ENCODE measurements at places on chromosomes 5 and 9.
A peak's percentile ranks its signal among the peaks of the same experiment; 100 is the strongest.

DNA sequence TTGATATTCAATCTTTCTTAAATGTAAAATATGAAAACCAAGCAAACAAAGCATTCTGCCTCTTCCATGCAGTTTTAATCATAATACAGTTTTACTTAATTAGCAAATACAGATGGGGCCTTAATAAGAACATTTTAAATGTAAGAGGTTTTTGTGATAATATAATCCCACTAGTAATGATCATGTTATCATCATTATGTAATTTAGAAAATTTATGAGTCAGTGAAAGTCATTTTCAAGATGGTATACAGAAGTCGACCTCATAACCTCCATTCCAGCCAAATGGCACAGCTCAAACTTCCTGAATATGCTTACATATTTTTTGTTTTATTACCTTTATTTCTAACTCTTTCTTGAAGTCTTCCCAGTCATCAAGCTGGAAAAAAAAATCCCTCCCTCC, 102.2 kb upstream of the GNA14 start:
- no peak overlapping the region for H3K27ac ChIP-seq
- no peak overlapping the region for H3K4me3 ChIP-seq
- no peaks in the 10 kb centered on the region for H3K4me1 ChIP-seq
- no peaks in the 10 kb centered on the region for H3K36me3 ChIP-seq
- no peaks in the 10 kb centered on the region for H3K27me3 ChIP-seq

GRCh38 chr5:179270581-179271427, 74.5 kb downstream of the ADAMTS2 start:
- no peak overlapping the region for H3K4me3 ChIP-seq
- H3K36me3 ChIP-seq, result no peaks in the 10 kb centered on the region
- no peak overlapping the region for H3K27ac ChIP-seq
- no peaks in the 10 kb centered on the region for H3K27me3 ChIP-seq
- no peaks in the 10 kb centered on the region for H3K4me1 ChIP-seq
- DNase-seq, result peak; percentile 18

- no peak overlapping the region for H3K27ac ChIP-seq
- no peaks in the 10 kb centered on the region for H3K4me1 ChIP-seq
Measured at GRCh38 chr5:43161244-43161643, 30.8 kb upstream of the NIM1K start.

- H3K36me3 ChIP-seq, result no peaks in the 10 kb centered on the region
- H3K27ac ChIP-seq, result no peak overlapping the region
- no peaks in the 10 kb centered on the region for H3K4me1 ChIP-seq
- H3K4me3 ChIP-seq, result no peak overlapping the region
Measured at GRCh38 chr5:88952344-88952743, 69.4 kb upstream of the MEF2C start.

DNA sequence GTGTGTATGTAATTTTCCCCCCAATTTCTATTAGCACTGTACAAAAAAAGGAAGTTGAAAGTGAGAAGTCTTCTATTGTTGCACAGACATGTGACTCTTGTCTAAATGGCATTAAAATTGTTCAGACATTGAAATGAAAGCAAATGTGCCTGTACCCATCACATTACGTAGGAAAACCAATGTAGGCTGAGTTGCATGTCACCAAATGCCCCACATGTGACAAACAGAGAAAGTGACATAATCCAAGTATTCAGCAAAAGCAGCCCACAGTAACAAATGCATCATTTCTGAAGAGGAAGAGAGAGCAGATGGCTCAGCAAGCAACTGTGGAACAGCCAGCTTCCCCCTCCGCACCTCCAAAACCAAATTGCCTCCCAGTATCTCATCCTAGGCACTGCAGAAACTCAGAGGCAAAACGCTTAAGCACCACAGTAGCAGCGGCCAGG, 161.5 kb upstream of the NR4A3 start:
- no peaks in the 10 kb centered on the region for H3K4me1 ChIP-seq
- DNase-seq, result peak; percentile 16
- no peaks in the 10 kb centered on the region for H3K36me3 ChIP-seq

DNA sequence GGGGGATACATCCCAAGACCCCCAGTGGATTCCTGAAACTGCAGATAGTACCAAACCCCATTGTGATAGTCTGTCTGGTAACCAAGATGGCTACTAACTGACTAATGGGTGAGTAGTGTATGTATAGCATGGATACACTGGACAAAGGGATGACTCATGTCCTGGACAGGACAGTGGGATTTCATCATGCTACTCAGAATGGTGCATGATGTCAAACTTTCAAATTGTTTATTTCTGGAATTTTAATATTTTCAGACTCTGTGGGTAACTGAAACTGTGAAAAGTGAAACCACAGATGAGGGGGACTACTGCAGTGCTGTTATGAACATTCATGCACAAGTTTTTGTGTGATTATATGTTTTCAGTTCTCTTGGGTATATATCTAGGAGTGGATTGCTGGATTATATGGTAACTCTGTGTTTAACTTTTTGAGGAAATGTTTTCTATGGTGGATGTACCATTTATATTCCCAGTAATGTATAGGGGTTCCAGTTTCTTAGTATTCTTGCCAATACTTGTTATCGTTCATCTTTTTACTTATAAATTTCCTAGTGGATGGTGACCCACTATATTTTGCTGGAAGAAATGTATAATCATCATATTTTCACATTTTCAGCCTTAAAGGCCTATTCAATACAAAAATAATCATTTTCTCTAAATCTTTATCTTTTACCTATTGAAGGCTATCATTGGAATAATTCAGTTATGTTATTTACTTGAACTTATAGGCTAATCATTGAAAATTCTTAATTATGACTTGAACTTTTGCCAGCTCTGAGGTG, 140.9 kb downstream of the NR3C1 start:
- no peaks in the 10 kb centered on the region for H3K27me3 ChIP-seq
- no peaks in the 10 kb centered on the region for H3K36me3 ChIP-seq
- no peak for DNase-seq
- H3K4me1 ChIP-seq, result no peaks in the 10 kb centered on the region
- no peak overlapping the region for H3K27ac ChIP-seq

DNA sequence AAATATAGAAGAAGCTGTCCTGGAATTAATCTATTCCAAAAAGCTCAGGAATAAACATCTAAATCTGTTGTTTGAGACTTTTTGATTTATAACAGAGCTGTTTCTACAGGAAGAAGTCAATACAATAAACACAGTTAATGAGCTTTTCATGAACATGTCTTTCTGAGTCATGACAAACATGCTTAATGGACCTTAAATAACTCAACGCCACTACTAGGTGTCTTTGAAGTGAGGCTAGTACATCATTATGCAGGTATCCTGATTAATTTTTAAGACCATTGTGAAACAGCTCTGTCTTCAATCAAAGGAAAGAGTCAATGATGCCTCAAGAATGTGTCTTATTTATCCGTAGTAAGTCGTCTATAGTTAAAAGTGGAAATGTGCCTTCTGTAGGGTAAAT, 131.6 kb downstream of the GABRB2 start:
- DNase-seq, result no peak
- H3K4me1 ChIP-seq, result no peaks in the 10 kb centered on the region
- H3K27ac ChIP-seq, result no peak overlapping the region
- H3K36me3 ChIP-seq, result no peaks in the 10 kb centered on the region

GRCh38 chr5:151030379-151030778, 10.0 kb downstream of the GPX3 start:
- H3K4me1 ChIP-seq, result no peaks in the 10 kb centered on the region
- H3K36me3 ChIP-seq, result peaks cover 24% of the 10 kb centered on the region
- H3K4me3 ChIP-seq, result no peak overlapping the region
- H3K27ac ChIP-seq, result peak overlapping the region; percentile 22

- H3K27ac ChIP-seq, result no peak overlapping the region
- H3K4me3 ChIP-seq, result no peak overlapping the region
- H3K27me3 ChIP-seq, result no peaks in the 10 kb centered on the region
- DNase-seq, result no peak
- no peaks in the 10 kb centered on the region for H3K36me3 ChIP-seq
Measured at GRCh38 chr9:3647652-3648051, 121.9 kb upstream of the RFX3 start.

- no peaks in the 10 kb centered on the region for H3K27me3 ChIP-seq
- H3K4me3 ChIP-seq, result no peak overlapping the region
- no peaks in the 10 kb centered on the region for H3K4me1 ChIP-seq
Measured at GRCh38 chr9:137825324-137825989, 52.1 kb upstream of the CACNA1B start.

GRCh38 chr9:137011156-137011555, 14.8 kb upstream of the CLIC3 start:
- H3K27ac ChIP-seq, result no peak overlapping the region
- no peaks in the 10 kb centered on the region for H3K27me3 ChIP-seq
- H3K4me3 ChIP-seq, result no peak overlapping the region
- no peaks in the 10 kb centered on the region for H3K36me3 ChIP-seq
- DNase-seq, result no peak

DNA sequence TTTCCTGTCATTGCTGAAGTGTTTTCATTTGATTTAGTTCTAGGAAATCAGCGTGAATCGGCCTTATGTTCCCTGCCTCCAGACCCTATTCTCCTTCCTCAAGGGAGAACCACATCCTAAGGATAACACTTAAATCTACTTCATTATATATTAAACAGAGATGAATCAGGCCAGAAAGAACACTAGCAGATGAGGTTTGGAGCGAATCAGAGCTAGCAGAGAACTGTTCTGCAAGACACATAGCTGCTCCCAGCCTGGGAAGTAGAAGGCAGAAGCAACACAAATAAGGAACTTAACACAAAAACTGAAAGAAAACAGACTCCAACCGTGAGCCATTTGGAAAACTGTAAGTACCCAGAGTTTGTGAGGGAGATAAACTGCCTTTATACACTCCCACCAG, 718.2 kb downstream of the SEMA5A start:
- no peak for DNase-seq
- H3K4me3 ChIP-seq, result no peak overlapping the region
- H3K27me3 ChIP-seq, result no peaks in the 10 kb centered on the region
- H3K36me3 ChIP-seq, result no peaks in the 10 kb centered on the region

- no peak for DNase-seq
- no peak overlapping the region for H3K4me3 ChIP-seq
- no peaks in the 10 kb centered on the region for H3K27me3 ChIP-seq
- no peak overlapping the region for H3K27ac ChIP-seq
- no peaks in the 10 kb centered on the region for H3K36me3 ChIP-seq
Measured at GRCh38 chr5:14114615-14115251, 28.4 kb upstream of the TRIO start.

DNA sequence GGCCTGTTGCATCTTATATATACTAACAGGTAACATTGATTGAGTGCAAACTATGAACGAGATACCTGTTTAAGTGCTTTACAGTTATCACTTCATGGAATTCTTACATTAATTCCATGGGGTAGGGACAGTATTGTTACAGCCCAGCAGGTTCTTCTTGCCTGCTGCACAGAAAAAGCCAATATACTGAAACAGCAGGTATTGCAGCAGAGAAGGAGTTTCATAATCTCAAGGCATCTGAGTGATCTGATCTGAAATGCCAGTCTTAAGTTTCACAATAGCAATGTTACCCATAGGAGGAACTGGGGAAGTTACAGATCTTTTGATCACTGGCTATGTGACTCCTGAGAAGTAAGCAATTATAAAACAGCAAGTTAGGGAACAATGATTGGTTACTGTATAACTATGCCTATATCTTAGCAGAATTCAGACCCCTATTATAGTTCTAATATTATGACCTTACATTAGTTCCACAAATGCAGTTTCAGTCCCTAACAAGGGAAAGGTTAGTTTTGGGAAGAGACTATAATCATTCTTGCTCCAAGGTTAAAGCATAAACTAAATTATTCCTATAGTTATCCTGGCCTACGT, 126.5 kb upstream of the BNC2 start:
- no peak overlapping the region for H3K27ac ChIP-seq
- H3K4me1 ChIP-seq, result no peaks in the 10 kb centered on the region
- H3K27me3 ChIP-seq, result no peaks in the 10 kb centered on the region
- no peaks in the 10 kb centered on the region for H3K36me3 ChIP-seq
- H3K4me3 ChIP-seq, result no peak overlapping the region

GRCh38 chr5:168135897-168136296, 155.5 kb upstream of the WWC1 start:
- H3K27me3 ChIP-seq, result no peaks in the 10 kb centered on the region
- no peak overlapping the region for H3K27ac ChIP-seq
- no peak overlapping the region for H3K4me3 ChIP-seq
- no peak for DNase-seq

- no peaks in the 10 kb centered on the region for H3K4me1 ChIP-seq
- no peak for DNase-seq
- no peak overlapping the region for H3K27ac ChIP-seq
- no peaks in the 10 kb centered on the region for H3K36me3 ChIP-seq
- no peak overlapping the region for H3K4me3 ChIP-seq
Measured at GRCh38 chr9:109852556-109852955, 72.6 kb downstream of the PALM2AKAP2 start.

GRCh38 chr9:16023446-16023845, 470.6 kb downstream of the CCDC171 start:
- H3K27me3 ChIP-seq, result no peaks in the 10 kb centered on the region
- no peak for DNase-seq
- no peak overlapping the region for H3K4me3 ChIP-seq
- no peaks in the 10 kb centered on the region for H3K36me3 ChIP-seq
- no peaks in the 10 kb centered on the region for H3K4me1 ChIP-seq
- H3K27ac ChIP-seq, result no peak overlapping the region

DNA sequence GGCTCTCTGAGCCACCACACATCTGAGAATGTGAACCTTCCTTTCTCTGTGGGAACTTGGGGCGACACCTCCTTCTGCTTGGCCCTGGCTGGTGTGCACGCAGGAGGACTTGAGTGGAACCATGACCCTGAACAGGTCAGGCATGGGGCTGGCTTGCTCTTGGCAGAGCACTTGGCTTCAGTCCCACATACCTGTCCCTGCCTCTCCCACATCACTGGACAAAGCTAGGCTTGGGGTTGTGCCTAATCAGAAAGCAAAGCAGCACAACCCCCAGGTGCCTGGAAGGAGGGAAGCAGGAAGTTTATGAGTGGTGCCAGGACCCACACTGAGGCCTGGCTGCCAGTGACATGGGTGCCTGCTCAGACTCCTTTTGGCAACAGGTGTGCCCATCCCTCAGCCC, 13.2 kb downstream of the GADD45G start:
- H3K4me1 ChIP-seq, result no peaks in the 10 kb centered on the region
- no peaks in the 10 kb centered on the region for H3K27me3 ChIP-seq
- H3K27ac ChIP-seq, result no peak overlapping the region
- no peaks in the 10 kb centered on the region for H3K36me3 ChIP-seq
- DNase-seq, result no peak
- H3K4me3 ChIP-seq, result no peak overlapping the region

GRCh38 chr5:167633931-167634341, 657.5 kb upstream of the WWC1 start:
- H3K4me3 ChIP-seq, result no peak overlapping the region
- H3K36me3 ChIP-seq, result no peaks in the 10 kb centered on the region
- H3K4me1 ChIP-seq, result no peaks in the 10 kb centered on the region
- no peak for DNase-seq
- no peaks in the 10 kb centered on the region for H3K27me3 ChIP-seq
- H3K27ac ChIP-seq, result no peak overlapping the region

GRCh38 chr5:37869216-37869615, 29.4 kb upstream of the GDNF start:
- H3K27me3 ChIP-seq, result no peaks in the 10 kb centered on the region
- DNase-seq, result no peak
- H3K4me3 ChIP-seq, result no peak overlapping the region
- no peaks in the 10 kb centered on the region for H3K4me1 ChIP-seq

Measured in colonic mucosa (tissue), 4 donors.